CD4-positive, alpha-beta T cell treated with Interleukin-12 subunit alpha and Interleukin-12 subunit beta, for 1 hour (primary cell): ENCODE measurements at places on chromosomes 7 and 10.

GRCh38 chr10:77547307-77548050 is 90.1 kb downstream of the KCNMA1 start:
- no peak for DNase-seq

DNA sequence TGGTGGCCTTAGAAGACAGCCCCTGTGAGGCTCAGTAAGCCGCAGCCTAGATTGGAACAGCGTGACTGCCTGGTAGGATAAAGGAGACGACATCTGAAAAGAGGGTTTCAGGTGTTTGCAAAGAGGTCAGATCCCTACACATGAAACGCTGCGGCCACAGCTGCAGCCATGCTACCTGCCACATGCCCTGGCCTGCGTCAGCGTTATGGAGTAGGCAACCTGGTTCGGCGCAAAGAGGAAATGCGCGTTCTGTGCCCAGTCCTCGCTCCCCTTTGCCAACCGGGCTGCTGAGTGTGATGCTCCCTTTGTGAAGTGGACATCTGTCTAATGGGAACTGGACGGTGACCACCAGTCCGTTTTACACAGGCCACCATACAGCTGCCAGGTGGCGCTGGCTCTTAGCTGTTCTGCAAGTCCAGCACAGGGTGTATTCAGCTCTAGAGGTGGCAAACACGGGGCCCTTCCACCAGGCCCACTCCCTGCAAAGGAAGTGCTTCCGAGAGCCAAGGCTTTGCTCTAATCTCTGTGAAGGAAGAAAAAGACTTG is 160.3 kb downstream of the CELF2 start:
- DNase-seq: peak; percentile 51

DNA sequence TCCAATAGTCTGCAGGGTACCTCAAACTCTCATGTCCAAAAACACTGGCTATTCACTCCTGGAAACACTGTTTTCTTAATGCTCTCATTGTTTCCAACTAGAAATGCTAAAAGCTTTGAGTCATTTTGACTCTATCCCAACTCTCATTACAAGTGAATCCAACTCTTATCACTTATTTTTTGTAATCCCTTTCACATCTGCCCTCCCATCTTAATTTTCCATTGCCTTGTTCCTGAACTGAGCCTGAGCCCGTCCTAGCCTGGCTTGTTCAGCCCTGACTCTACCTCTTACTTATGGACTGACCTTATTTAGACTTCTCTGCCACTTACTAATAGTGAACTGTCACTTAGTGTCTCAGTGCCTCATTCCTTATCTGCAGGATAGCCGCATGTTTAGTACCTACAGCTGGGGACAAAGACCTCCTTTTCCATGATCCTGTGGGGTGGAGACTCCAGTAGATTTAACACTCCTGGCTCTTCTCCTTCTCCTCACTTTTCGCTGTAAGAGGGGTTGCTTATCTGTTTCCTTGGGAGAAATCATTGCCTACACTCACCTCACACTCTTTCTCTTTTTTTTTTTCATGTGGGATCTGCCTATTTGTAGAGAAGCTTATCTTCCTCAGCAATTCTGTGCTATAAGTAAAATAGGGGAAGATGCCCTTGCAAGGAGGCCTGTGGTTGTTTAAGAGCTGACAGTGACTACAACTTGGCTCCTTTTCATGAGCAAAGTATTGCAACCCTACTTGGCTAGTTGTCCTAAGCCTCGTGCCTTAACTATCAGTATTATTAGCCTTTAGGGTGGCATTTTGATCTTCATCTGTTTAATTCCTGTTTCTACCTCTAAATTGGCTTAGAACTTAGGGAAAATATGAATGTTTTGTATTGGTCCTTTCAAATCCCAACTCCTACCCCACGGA is 56.4 kb downstream of the SLC16A12 start:
- no peak for DNase-seq

DNA sequence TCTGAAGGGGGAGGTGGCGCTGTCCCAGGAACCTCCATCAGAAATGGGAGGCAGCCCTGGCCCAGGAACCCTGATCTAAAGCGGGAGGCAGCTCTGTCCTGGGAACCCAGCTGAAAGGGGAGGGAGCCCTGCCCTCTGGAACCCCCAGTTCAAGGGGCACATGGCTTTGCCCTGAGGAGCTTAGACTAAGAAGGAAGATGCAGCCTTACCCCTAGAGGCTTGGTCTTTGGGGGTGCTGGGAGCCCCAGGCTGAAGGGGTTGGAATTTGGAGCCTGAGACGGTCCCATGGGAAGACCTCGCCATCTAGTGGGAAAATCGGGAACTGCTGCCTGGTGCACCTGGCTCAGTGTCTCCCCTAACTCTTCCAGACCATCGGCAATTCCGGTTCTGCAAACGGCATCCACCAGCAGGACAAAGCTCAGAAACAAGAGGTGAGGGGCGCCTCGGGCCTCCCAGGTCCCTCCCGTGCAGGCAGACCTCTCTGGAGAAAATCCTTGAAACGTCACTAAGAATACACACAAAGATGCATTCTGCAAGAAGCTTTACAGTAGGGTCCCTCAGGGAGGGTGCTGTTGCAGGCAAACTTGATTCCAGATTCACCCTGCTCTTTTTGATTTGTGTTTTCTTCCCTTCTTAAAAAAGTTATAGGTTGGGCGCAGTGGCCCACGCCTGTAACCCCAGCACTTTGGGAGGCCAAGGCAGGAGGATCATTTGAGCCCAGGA is 52.4 kb upstream of the GTF2IRD1 start:
- peak; percentile 74 for DNase-seq

GRCh38 chr7:15317215-15317614 is 244.6 kb downstream of the AGMO start:
- DNase-seq: no peak

DNA sequence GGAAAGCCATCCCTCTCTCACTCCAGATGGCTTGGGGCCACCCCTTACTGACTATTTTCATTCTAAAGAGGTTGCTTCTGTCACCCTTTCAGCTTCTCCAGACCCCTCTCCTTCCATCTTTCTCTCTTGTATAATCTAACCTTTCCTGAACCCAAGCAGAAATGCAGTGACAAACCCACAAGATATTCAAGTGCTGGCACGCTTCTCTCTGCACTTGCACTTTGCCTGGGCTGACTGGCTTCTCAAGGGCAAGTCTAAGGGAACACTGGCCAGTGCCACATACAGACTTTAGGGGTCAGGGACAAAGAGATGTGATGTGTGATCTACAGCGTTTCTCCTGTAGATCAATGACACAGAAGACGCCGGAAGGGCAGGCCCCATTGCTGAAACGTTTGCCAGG is 150.4 kb upstream of the LANCL2 start:
- DNase-seq: no peak

GRCh38 chr7:98802781-98803110 is 67.1 kb downstream of the TMEM130 start:
- DNase-seq: no peak

DNA sequence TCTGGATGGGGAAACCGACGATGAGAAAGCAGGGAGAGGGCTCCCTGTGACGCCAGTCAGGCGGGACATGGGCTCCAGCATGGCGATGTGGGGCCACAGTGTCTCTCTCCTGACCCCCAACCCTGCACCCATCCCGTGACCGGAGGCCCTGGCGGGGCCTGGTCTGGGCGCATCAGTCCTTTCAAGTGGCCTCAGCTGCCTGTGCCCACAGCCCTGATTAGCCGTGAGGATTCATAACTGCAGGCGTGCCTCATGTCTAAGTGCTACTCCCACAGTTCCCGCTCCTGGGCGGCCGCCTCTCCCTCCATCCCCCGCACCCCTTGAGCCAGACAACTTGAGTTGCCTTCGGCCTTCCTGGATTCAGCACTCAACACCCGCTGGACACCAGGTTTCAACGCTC is 240.8 kb downstream of the ELFN1 start:
- no peak for DNase-seq

GRCh38 chr10:7577176-7577575 is 89.6 kb downstream of the ITIH5 start:
- DNase-seq: no peak
